Stimulated activated CD4-positive, alpha-beta T cell treated with anti-CD3 and anti-CD28 coated beads, Interleukin-1b, Interleukin-23, amount 100 ng/mL, for 1 hour (primary cell): ENCODE measurements at places on chromosomes 1 and 21.

DNA sequence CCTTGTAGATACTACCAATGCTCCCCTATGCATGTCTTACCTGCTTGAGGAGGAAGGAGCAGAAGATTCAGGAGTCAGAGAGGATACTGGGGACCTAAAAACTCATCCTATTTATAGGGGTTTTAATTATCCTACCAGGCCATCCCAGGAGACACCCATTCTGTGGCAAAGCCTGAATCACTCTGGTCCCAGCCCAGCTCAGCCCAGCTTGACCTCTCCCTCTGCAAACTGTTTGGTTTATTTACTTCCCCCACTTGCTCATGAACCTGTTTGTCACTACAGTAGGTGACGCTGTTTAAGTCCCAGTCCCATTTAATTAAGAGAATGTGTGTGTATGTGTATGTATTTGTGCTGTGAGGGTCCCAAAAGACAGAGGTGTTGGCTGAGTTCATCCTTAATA lies at the start of gene RPTN:
RPTN (minus strand) TSS at position 85 of the 400 bp plus-strand sequence. CDS start 1,339 bp downstream, outside the sequence.
- no peak for DNase-seq

DNA sequence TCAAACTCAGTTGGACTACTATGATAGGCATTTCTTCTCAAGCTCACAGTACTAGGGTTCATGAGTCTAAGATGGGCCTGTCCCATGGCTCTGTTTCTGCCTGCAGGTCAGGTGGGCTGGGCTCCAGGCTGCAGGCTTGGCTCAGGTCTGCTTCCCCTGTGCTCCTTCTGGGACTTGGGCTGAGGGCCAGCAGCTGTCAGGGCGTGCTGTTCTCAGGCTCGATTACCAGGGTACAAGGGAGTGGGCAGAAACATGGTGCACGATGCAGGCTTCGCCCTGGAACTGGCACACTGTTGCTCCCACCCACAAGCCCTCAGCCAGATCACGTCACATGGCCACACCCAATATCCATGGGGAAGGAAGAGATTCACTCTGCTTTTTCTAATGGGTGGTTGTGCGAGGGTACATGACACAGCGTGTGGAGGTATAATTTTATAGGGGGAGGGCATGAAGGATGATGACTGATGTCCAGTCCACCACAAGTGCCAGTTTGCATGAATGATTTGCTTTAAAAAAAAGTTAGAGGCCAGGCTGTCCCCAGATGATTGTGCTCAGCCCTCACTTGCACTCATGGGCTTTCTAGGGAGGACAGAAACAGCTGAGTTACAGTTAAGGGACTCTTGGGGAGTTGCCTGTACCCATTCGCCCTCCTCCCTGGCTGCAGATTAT lies 118.0 kb downstream of the ACTL8 start:
- no peak for DNase-seq

- DNase-seq, result no peak
Measured at GRCh38 chr1:233211595-233211994, 83.9 kb downstream of the PCNX2 start.

DNA sequence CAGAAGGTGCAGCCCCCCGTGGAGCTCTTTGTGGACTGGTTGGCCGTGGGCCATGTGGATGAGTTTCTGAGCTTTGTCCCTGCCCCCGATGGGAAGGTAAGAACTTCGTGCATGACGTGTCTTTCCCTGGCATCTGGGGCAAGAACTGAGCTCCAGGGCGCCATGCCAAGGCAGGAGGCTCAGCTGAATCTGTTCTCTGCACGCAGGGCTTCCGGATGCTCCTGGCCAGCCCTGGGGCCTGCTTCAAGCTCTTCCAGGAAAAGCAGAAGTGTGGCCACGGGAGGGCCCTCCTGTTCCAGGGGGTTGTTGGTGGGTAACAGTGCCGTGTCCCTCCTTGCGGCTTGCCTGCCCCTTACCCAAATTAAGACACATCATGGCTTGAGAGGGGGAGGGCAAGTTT lies 27.7 kb downstream of the PADI3 start:
- DNase-seq, result no peak

DNA sequence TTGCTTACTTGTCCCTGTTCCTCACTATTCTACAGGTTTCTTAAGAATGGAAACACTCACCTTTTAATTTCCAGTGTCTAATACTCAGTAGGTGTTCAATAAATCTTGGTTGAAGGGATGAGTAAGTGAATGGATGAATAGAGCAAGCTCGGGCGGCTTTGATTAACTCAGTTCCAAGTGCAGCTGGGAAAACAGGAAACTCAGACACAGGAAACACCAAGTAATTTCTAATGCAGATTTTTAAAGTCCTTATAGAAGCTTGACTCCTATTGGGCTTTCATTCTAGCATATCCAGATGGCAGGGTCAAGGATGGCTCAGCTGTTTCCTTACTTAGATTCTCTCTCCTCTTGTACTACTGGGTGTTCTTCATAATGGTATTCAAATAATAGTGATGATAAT lies 14.0 kb downstream of the CAMK1G start:
- no peak for DNase-seq

DNA sequence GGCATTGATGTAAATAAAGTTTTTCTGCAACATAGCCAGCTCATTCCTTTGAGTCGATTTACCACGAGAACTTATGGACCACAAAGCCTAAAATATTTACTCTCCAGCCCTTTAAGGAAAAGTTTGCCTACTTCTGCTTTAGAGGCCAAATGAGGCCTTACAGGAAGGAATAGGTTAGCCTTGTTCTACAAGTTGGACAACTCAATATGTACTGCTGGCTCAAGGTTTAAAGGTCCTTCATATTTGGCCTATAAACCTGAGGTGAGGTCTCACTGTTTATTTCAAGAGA lies 144.5 kb upstream of the DNAH14 start:
- no peak for DNase-seq

DNA sequence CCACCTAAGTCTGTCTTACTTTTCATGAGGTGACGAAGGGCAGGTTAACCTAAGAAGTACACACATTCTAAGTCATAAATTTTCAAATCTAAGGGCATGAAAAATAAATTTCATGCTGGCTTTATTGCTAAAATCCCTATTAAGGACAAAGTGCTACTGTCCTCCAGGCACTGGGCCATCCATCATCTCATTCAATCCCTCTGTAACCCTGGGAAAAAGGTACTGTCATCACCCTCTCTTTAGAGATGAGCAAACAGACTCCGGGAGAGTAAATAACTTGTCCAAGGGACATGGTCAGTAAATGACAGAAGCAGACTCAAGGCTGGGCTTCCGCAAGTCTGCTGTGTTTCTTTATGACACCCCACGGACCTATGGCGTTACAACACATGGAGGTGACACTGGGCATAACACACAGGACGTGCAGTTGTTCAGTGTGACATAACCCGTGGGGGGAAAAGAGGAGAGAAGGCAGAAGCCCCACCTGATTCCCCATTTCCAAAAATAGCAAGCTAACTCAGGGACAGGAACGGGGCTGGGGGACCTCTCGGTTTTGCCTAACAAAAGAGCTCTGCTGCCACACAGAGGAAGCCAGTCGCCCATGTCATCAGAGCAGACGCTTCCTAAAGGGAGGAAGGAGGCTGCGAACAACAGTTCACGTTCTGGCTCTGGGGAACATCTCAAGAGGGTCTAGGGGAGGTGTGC lies 12.5 kb upstream of the SRM start:
- no peak for DNase-seq

DNA sequence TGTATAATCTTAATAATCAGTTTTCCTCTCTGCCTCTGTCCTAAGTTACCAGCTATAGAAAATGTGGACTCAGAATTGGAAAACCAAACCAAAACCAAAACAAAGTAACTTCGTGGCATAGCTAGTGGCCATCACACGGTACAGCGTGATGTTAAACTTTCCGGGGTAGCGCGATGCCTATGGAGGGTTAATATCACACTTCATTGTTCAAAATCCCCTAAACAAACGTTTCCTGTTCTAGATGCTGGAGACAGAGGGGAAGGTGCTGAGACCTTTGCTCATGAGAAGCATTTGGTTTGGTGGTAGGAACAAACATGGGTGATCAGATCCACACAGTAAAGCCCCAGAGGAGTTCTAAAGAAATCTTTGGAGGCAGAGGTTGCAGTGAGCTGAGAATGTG lies 4.9 kb downstream of the AADACL4 start:
- no peak for DNase-seq

GRCh38 chr1:176998183-176998795 lies 166.2 kb downstream of the ASTN1 start:
- no peak for DNase-seq

- no peak for DNase-seq
Measured at GRCh38 chr1:32903991-32904785, 3.0 kb upstream of the TMEM54 start.

GRCh38 chr1:7279769-7280168 lies 491.3 kb upstream of the VAMP3 start:
- DNase-seq, result no peak

DNA sequence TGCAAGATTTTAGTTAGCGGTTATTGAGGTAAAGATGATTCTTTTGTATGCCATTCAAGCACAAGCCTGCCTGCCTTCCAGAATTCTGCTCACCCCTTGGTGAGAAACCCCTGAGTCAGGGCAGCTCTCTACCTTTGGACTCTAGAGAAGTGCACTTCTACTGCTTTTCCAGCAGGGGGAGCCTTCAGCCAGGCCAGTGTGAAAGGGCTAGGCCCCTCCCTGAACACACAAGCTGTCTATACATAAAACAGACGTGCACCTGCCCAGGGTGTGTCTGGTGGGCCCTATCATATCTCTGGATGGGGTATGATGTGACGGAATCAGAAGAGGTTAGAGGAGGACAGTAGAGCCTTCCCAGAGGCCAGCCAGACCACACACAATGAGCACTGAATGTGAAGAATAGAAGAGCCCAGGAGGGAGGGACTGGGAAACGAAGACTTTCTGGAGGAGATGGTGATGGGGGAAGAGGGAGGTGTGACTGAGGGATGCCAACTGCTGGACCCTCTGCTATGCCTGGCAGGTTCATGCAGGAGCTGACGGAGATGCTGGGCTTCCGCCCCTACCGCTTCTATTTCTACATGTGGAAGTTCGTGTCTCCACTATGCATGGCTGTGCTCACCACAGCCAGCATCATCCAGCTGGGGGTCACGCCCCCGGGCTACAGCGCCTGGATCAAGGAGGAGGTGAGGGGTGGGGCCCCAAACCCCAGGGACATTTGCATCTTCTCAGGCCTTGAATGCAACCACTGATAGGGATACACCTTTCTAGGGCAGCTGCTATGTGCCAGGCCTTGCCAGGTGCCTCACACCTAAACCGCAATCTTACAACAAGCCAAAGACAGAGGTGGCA lies 13.0 kb upstream of the KCNC4 start:
- no peak for DNase-seq
